Esophagus mucosa (tissue), 1 donor: ENCODE measurements at places on chromosomes 7 and 10.

DNA sequence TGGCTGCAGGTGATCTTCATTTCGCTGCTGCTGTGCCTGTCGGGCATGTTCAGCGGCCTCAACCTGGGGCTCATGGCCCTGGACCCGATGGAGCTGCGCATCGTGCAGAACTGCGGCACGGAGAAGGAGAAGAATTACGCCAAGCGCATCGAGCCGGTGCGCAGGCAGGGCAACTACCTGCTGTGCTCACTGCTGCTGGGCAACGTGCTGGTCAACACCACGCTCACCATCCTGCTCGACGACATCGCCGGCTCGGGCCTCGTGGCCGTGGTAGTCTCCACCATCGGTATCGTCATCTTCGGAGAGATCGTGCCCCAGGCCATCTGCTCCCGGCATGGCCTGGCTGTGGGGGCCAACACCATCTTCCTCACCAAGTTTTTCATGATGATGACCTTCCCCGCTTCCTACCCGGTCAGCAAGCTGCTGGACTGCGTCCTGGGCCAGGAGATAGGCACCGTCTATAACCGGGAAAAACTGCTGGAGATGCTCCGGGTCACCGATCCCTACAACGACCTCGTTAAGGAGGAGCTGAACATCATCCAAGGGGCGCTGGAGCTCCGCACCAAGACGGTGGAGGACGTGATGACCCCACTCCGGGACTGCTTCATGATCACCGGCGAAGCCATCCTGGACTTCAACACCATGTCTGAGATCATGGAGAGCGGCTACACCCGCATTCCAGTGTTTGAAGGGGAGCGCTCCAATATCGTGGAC is 1.3 kb downstream of the CNNM2 start:
- ATAC-seq: no peak

- ATAC-seq: no peak
Measured at GRCh38 chr7:44533301-44534055, 7.7 kb downstream of the NPC1L1 start.

- peak; percentile 35 for ATAC-seq
Measured at GRCh38 chr7:118918556-118918955, 694.1 kb downstream of the ANKRD7 start.

GRCh38 chr7:104843198-104843597 is 170.8 kb upstream of the KMT2E start:
- ATAC-seq: no peak

- ATAC-seq: no peak
Measured at GRCh38 chr7:72805526-72806494, 22.2 kb downstream of the TYW1B start.
